Osteoblast (primary cell): ENCODE measurements at places on chromosomes 6 and 20. TPM values are rescaled to one million over a fixed set of nuclear protein-coding genes. Genes with fewer than 3 reads are reported as not detected.
A peak's percentile ranks its signal among the peaks of the same experiment; 100 is the strongest.

DNA sequence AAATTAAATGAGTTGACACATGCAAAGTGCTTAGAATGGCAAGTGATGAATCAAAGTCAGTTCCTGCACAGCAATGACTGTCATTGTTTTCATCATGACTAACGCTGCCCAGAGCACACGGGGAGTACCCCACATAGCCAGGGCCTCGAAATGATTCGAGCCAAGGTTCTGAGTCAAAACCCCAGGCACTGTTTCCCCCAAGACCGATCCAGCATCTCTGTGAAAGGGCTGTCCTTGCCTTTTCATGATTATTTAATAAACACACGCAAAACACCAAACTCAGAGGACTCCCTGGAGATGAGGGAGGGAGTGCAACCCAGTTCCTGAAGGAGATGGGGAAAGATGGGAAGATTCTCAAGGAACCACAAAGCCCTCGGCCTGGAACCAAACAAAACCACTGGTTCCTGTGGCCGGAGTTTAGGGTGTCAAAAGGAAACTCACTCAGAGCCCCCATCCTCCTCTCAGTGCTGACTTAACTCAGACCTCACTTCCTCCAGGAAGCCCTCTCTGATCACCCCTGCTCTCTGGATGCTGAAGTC lies 3.8 kb downstream of the PREX1 start:
- peak; percentile 99 for DNase-seq

- DNase-seq, result no peak
Measured at GRCh38 chr6:10730254-10730653, 7.4 kb downstream of the TMEM14C start.

DNA sequence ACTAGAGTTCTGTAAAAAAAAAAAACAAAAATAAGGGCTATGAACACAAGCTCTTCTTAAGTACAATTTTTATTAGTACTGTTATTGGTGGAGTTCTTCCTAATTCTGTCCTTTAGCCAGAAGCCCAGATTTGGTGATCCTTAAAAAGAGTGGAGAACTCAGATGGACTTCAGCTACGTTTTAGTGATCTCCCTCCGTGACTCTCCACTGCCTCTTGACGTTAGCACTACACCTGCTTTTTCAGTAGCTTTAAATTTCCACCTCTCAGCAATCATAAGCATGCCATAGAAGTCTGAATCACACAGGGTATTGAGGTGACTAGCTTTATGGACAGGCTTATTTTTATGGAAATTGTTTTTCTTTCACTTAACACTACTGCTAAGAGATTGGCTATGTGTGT lies 17.7 kb downstream of the DHX35 start:
- DNase-seq, result no peak

DNA sequence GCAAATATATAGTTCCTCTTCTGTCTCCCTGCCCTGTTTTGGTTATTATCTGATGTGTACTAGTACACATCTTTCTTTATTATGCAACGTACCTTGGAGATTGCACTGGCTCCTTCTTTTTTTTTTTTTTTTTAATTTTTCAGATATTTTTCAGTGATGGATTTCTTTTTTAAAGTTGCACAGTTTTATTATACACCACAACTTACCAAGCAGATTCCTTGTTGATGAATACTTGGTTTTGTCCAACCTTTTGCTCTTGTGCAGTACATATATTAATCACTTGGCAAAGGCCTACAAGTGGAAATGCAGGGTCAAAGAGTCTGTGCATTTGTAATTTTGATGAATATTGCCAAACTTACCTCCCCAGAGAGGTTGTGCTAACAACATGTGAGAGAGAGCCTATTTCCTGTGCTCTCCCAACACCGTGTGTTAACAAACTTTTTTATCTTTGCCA lies 50.1 kb upstream of the RNF24 start:
- DNase-seq, result peak; percentile 72

DNA sequence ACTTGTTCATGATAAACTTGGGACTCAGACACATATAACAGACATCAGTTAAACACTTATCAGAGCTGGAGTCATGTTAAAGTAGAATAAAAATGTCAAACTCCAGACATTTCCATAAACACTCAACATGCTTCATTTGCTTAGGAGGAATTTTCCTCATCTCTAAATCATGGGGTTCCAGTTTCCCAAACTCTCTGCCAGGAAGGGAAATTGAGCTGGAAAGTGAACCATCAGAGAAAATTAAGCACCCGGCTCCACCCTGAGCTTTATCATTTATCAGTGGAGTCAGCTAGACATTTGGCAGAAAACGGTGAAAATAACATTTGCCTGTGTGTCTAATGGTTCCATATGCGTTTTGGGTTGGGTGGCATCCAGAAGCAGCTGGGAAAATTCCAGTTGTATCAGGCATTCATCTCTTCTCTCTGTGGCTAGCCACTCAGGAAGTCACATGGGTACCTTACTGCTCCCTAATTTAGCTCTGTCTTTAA lies 25.3 kb upstream of the ZNFX1 start:
- no peak for DNase-seq

- peak; percentile 62 for DNase-seq
Measured at GRCh38 chr20:57004416-57004815, 262.0 kb downstream of the BMP7 start.

GRCh38 chr20:60694763-60695162 lies 557.3 kb upstream of the CDH4 start:
- no peak for DNase-seq

Gene HLA-G
- not detected in 2 replicates for total RNA-seq

Gene OR2H1
- total RNA-seq, result not detected in 2 replicates

Gene FAM209B
- total RNA-seq, result 0.36 TPM in 1 of 2 replicates, not detected in the other

DNA sequence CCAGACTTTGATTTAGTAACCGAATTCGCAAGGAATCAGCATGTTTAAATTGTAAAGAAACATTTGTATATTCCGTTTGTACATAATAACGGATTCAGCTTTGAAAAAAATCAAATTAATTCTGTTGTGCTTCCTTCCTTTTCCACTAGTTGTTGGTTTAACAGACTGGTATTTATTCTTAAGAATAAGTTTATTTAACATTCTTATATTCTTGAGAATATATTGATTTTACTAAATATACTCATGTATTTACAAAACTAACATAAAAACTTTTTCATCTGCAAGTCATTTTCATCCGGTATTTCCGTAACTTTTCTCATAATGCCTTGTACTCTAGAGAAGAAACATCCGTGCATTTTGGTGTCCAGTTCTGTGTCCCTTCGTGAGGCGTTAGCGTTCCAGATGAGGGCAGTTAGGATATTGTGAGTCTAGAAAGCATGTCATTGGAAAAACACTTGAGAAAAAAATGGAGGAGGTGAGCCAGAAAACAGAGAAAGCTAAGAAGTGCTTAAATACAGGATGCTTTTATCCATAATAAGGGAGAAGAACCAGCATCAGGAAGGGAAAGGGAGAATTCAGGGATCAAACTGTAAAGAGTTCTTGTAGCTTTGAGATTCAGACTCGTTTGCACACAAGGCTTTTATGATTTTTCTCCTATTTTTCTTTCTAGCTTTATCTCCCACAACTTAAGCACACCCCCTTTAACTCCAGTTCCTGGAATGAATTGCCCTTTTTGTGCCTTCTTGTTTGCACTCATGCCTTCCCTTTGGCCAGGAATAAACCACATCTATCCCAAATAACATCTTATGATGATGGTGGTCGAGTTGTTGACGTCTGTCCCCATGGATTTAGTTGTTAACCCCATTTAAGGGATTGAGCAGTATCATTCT lies 1.8 kb downstream of the WRNIP1 start:
- no peak for DNase-seq

Gene KIF25
- total RNA-seq, result not detected in 2 replicates
